ENCODE measurements at places on chromosomes 11 and 22.

DNA sequence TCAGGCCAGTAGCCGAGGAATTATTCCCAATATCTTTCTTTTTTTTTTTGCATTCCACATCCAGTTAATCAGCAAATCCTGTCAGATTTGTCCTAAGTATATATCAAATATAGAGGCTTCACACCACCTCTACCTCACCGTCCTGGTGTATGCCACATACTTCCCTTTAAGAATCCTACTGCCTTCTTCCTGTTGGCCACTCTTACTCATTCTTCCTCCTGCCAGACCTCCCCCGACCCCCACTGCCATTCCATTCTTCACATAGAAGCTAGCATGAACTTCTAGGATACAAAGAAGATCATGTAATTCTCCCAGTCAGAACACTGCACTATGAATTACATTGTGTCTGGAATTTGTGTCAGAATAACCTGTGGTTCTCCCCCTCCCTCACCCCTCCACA, 89.5 kb downstream of the TRIM44 start:
- no peak for DNase-seq

DNA sequence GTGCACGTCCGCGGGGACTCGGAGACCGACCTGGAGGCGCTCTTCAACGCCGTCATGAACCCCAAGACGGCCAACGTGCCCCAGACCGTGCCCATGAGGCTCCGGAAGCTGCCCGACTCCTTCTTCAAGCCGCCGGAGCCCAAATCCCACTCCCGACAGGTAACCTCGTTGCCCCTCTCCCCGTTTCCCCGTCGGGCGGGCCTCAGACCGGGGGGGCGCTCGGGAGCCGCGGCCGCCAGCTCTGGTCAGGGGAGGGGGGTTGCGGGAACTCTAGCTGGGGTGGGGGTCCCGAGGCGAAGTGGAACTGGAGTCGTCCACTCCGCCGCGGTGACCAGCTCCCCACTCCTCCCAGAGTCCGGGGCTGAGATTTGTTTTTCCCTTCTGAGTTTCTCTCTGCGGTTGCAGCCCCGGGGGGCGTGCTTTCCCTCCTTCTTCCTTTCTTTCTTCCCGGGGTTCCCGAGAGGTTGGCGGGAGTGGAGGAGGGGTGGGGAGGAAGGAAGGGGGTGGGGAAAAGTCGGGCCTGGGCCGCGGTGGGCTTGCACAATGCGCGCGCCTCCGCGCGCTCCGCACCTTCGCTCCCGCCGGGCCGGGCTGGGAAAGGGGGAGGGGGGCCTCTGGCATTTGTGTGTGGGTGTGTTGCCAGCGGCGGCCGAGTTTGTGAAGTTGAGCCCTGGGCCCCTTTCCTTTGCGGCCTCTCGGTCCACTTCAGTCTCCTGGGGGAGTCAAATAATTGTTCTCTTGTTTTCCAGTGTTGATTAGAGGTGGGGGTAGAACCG, 952 bp downstream of the YAP1 start:
- DNase-seq, result peak; percentile 1

- DNase-seq, result peak; percentile 70
Measured at GRCh38 chr22:46542011-46542985, 4.9 kb upstream of the CELSR1 start.

DNA sequence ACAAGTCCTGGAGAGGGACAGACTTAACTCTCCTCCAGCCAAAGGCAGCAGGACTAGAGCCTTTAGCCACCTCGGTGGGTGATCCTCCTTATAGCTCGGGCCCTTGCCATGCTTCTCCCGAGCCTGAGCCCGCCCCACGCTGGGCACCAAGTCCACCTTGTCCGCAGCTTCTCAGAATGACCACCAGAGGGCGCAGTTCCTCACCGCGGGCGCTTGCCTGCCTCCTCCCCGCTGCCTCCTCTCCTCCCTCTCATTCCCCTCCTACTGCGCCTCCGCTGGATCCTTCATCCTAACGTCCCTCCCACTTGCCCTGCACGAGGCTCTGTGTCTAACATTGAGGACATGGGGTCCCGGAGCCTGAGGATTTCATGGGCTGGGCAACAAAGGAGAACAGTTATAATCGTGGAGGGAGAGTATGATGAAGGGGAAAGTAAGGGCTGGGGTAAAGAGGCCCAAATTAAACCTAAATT, 11.3 kb upstream of the MOGAT2 start:
- no peak for DNase-seq
